ENCODE measurements at places on chromosomes 12 and 14.
A peak's percentile ranks its signal among the peaks of the same experiment; 100 is the strongest.

DNA sequence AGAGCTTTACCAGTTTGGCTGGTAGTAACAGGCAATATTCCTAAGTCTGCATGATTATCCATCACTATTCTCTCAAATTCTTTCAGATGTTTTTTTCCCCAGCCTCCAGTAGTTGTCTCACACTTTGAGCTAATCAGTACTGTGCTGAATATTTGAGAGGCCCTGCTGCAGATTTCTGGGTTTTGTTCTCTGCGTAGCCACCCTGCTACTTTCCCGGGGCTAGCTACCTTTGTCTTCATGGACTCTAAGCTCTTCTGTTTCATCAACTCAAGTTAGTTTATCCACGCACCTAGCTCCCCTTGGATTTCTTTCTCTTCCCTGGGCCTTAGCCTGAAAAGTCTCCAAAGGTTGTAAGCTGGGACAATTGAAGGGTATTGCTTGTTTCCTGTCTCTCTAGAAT is 73.0 kb downstream of the FUT8 start:
- DNase-seq: no peak

DNA sequence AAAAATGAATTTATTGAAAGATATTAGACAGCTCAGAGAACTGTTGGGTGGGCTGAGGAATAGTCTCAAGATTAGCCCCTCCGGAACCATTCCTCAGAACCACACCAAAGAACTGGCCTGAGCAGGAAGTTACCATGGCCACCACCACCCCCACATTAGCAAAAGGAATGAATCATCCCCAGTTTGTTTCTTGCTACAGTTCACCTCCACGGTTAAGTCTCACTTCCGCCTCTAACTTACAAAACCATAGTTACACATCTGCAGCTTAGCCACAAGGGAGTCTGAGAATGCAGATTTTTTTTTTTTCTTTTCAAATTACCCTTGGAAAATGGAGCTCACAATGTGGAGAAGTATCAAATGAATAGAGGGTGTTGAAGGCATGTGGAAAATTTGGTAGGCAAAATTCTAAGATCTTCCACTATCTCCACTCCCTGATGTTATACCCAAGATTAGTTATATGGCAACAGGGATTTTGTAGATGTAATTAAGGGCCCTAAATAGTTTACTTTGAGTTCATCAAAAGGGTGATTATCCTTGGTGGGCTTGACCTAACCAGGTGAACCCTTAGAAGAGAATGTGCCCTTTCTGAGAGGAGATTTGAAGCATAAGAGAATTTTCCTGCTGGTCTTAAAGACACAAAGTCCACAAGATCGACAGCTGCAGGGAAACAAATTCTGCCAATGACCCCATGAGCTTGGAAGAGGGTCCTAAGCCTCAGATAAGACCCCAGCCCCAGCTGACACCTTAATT is 129.8 kb upstream of the KRR1 start:
- no peak for DNase-seq

- DNase-seq: no peak
These were observed 3.5 kb upstream of the ACTN1 start for GRCh38 chr14:68982581-68982980.

DNA sequence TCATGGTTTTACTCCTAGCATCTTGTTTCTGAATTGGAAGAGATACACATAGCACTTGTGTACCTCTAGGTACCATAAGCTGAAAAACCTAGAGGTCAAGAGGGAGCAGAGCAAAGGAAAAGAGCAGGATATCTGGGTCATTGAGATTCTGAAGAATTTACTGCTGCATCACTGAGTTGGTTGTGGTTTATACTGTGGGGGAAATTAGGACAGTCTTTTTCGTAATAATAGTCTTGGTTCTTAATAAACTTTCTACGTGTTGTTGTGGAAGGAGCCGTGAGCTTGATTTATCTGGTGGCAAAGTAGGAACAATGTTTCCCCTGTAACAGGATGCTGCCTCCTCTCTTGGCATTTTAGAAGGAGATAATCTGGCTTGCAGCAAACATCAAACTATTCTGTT is 80.2 kb downstream of the SLC4A8 start:
- no peak for DNase-seq

DNA sequence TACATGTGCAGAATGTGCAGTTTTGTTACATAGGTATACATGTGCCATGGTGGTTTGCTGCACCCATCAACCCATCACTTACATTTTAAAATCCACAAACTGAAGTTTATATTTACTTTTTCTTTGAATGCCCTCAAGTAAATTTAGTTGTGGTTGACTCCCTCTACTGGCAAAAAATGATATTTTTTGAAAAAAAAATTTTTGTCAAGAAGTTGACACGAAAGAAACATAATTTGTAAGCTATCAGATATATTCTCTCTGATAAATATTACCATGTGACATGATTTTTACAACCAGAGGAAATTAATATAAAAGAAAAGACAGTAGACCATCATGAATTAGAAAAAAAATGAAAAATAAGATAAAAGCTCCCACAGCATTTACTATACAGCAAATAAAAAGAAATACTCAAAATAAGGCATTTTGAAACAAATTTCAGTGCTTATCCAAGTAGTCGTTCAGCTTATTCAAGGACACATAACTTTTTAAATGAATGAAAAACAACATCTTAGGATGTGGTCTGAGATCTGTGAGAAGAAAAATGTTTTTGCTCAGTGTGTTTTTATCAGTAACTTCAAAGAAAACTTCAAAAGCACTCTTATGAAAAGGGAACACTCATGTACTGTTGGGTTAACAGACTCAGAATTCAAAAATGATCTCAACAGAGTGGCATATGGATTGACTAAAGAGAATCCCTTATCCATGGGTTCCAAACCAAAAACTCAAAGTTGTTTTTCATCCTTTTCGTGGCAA is 30.0 kb upstream of the GRIP1 start:
- no peak for DNase-seq

DNA sequence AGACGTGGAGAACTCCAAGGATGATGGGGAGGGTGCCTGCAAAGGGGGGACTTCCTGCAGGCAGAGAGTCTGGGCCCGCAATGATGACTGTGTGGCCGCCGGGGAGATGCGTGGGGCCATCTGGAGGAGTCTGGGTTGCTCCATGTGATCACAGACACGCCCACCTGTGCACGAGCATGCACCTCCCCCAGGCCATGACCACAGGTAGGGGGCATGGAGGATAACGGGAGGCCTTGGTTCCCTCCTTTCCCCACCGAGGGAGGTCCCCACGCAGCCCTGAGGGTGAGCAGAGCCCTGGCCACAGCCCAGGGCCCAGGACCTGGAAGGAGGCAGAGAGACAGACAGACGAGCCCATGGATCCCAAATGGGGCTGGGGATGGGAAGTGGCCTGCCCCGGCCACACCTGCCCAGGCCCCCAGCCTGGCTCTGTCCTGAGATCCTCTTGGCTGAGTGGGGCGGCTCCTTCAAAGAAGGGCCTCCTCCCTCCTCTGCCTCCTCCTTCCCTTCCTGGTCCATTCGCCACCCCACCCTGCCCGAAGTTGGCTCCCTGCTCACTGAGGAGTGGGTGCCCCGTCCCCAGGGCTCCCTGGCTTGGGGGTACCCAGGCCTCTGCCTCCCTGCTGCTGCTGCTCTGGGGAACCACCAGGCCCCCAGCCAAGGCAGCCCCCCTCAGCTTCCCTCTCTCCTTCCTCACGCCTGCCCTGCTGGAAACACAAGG is 138.2 kb downstream of the CALM1 start:
- DNase-seq: no peak

DNA sequence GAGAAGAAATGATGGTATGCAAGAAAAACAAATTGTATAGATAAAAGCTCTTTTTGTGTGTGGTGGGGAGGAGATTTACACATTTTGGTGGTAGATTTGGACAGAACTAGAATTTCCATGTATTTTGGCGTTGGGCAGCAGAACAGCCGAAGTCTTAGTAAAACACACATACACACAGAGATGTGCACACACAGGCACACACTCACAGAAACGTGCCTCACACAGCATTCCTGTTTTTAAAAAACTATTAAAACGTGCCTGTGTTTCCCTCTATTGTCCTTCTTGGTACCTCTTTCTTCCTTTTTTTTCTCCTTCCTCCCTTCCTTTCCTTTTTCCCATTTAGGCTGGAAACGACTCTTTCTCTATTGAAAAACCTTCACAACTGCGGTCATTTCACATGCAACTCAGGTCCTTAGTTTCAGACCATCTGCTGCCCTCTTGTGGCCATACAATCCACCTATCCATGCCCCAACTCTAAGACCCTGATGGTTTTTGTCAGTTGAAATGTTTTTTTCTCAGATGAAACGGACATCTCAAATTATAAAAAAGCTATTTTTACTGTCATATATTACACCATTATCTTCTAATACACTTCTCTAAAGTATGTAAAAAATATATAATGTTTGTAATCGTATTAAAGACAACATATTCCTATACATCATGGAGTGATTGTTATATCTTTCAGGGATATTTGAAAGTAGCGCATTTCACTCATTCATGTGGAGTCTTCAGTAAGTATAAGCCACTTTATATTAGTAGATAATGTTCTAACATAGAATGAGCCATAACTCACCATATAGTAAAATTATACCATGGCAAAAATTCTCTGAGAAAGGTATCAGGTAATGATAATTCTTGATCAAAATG is 386.7 kb upstream of the NOVA1 start:
- peak; percentile 76 for DNase-seq

- no peak for DNase-seq
These were observed 2.8 kb upstream of the CYP46A1 start for GRCh38 chr14:99681101-99681831.

DNA sequence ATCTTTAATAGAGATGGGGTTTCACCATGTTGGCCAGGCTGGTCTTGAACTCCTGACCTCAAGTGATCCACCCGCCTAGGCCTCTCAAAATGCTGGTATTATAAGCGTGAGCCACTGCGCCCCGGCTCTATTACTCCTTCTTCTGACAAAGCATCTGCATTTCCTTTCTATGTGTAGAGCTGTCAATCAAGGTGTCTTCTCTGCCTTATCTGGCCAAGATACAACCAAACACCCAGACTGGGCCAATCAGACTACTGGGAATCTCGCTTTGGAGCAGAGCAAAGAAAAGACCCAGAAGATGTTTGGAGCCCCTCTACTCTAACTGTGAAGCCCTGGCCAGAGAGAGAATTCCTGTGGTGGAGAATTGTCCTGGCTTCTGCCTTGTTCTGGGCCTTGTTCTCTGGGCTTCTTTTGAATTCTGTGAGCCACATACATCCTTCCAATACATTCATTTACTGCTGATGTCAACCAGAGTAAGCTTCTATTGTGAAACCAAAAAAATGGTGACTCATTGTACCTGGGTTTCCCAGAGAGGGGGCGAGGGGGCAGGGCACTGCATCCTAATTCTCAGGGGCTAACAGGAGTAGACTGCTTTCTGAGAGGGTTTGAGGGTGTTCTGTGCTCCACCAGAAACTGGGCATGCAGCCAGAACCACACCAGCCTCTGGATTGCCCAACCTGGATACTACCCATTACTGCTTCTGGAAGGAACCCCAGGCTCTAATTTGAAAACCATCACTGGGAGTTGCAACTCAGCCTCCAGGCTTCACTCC is 18.8 kb upstream of the FLVCR2 start:
- no peak for DNase-seq

DNA sequence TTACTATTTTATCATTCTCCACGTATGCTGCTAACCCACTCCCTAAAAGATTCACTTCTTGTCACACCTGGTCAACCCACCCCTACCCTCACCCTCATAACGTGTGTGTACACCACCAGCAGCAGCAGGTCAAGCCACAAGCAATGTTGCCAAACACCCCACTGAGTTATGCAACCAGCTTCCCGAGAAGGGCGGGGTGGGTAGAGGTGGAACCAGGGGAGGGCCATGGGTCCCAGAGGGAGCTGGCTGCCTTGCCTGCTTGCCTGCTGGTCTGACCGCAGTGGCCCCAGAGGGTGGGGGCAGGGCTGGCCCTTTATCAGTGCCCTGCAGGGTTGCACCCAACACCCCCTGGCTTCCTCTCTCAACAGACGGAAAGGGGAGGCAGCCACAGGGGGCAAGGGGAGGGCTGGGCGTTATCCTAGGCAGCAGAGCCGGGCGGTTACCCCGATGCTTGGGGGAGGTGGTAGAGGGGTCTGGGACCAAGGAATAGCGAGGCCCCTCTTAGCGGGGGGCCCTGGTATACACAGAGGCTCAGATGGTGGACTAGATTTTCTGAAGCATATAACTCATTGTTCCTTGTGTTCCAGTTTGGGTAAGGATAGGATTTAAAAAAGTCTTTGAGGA is 3.5 kb upstream of the NFE2 start:
- no peak for DNase-seq

DNA sequence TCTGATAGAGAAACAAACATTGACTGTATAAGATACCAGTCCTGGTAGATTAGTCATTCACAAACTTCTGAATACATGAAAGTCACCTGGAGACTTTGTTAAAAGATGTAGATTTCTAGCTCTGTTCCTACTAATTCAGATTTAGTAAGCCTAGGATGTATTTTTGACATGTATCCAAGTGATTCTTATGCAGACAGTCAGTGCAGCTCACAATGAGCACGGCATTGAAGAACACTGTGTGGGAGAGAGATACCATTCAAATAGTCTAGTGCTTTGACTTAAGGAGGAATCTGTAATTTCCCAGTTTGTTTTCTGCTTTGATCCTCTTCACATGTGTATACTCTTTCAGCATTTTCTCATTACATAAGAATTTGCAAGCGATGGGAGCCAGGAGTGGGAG is 68.7 kb upstream of the STXBP6 start:
- DNase-seq: no peak

DNA sequence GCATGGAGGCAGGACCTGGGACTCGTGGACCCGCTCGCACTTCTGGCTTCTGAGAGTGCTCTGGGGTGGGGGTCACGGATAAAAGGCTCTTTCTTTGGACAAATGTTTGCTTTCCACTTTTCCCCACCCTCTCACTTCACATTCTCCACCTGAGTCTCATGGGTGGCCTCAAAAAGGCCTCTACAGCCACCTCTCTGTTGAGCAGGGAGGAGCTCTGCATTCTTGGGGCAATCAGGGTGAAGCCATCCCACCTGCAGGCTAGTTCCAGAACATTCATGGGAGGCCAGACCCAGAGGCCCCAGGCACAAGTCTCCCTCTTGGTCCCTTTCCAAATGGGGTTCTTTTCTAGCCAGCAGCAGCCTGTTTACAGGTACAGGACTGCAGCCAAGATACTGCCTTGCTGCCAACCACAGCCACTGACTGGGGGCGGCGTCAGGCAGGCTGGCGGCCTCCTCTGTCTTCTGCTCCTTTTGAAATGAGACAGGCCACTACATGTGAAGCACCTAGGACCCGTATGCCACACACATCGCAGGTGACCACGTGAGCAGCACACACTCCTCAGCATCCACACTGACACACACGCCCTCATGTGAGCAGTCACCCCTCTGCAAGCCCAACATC is 18.2 kb upstream of the CEBPE start:
- no peak for DNase-seq
